ENCODE measurements at places on chromosomes 7 and 10.

DNA sequence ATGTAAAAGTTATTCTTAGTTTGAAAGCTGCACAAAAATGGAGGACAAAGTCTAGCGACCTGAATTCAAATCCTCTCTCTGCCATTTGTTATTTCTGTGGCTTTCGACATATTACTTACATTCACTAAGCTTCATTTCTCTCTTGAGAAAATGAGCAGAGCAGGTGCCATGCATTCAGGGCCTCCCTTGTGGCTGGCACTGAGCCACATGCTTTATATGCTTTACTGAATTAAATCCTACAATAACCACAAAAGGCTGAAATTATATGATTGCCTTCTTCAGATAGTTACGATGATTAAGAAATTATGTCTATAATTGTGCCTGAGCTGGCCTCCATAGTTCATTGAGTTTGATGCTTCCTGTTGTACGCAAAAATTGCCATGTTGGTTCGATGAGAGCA lies 98.7 kb downstream of the NPSR1 start:
- no peak for DNase-seq

DNA sequence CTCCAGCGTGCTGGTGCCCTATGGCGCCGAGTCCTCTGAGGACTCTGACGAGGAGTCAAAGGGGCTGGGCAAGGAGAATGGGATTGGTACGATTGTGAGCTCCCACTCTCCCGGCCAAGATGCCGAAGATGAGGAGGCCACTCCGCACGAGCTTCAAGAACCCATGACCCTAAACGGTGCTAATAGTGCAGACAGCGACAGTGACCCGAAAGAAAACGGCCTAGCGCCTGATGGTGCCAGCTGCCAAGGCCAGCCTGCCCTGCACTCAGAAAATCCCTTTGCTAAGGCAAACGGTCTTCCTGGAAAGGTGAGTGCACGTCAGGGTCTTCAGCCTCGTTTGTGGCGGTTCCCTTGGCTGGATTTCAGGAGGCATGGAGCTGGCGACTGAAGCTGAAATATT lies 118.8 kb downstream of the ANKRD61 start:
- no peak for DNase-seq

GRCh38 chr7:44305564-44306507 lies 19.6 kb downstream of the CAMK2B start:
- no peak for DNase-seq

DNA sequence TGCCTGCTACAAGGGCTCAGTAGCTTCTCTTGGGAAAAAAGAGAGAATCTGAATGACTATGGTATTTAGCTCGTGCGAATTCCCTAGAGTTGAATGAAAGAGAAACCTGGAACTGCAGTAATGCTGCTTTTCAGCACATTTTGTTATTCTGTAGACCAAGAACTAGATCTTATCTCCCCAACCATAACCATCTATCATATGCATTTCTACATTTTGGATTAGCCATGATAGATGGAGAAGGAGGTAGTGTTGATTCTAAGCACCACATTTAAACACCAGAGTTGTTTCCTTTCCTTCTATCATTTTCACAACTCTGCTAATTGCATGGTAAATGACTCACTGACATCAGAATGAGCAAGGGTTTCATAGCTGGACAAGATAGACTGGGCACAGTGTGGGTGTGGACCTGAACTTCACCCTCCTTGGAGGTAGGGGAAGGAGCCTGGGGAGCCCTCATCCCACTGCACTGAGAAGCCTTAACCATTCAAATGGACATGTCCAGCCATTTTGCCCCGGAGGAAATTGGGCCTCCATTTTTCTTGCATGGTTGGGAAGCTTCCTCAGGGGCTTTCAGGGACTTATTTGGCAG lies 55.3 kb upstream of the BMPER start:
- no peak for DNase-seq

GRCh38 chr10:79044846-79045245 lies 23.9 kb upstream of the ZMIZ1 start:
- no peak for DNase-seq

- DNase-seq, result no peak
Observed at GRCh38 chr7:70263471-70264255, 665.4 kb downstream of the AUTS2 start.

DNA sequence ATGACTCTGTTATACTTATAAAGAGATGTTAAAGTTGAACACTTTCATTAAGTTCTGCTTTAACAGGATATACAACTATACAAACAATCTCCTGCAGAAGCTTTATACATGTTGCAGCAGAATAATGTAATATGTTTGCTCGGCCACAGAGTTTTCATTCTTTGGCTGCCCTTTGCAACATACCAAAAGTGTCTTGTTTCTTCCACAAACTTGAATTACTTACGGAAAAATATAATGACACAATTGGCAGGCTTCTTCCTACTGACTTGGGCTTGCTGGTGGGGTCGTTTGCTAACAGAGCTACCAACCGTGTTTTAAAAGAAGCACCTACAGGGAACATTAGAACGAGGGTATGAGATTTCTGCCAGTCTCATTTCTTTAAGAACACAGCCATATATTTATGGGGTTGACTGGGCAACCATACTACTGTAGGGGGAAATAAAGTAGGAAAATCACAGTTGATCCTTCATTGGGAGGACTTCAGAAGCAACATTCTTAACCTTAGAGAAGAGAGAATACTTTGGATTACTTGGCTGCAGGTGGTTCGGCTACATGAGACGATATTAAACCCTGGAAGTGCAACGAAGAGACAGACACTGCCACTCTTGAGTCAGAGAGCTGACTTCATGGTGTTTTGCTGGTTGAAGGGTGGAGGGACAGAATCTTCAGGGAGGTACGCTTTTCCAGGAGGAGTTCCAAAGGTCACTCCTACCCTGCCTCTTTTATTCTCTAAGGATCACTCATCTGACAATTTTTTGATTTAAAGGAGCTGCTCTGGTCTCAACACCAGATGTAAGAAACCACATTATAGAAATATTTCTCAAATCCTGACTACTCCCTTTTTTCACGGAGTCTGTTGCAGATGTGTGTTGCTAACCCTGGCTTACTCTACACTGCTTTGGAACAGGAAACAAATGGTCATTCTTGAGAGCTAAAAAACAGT lies 123.9 kb downstream of the SEMA3C start:
- DNase-seq, result no peak

DNA sequence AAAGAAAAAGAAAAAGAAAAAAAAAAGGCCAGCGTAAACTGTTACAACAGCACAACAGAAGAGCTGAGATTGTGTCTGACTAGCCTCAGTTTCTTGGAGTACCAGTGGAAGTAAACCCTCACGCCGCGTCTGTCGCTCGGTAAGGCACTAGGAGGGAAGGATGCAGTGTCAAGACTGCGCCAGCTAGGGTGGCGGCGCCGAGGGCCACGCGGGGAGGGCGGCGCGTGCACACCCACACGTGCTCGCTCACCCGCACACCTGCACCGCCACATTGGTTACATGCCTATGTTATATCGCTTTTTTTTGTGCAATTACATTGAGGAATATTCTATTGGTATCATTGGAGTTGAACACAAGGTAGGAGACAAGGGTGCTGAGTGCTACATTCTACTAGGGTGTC lies 48.2 kb downstream of the CLEC2L start:
- DNase-seq, result no peak

- peak; percentile 4 for DNase-seq
Observed at GRCh38 chr10:107727767-107728317, 563.3 kb upstream of the SORCS1 start.

- peak; percentile 10 for DNase-seq
Observed at GRCh38 chr10:124152139-124153022, 59.0 kb upstream of the CHST15 start.

GRCh38 chr10:70328018-70328417 lies 44.2 kb upstream of the NPFFR1 start:
- DNase-seq, result no peak

- no peak for DNase-seq
Observed at GRCh38 chr7:130294314-130294713, 1.4 kb downstream of the CPA4 start.

- no peak for DNase-seq
Observed at GRCh38 chr10:58622246-58622645, 109.6 kb downstream of the BICC1 start.

DNA sequence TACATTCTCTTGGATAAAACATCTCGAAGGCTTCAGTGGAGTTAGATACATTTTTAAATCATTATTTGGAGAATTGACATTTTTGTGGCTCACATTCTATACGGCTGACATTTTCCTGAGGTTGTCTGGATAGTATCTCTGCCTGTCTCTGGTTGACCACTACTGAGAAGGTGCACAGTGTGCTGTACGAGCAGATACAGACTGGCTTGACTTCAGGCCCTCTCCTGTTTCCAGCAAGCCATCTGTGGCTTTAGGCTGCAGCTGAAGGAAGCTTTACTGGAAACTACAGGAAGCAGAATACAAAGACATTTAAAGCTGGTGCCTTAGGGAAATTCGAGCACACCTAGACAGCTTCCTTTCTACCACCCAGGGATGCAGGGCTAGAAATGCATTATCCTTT lies 39.3 kb upstream of the RSU1 start:
- DNase-seq, result no peak

DNA sequence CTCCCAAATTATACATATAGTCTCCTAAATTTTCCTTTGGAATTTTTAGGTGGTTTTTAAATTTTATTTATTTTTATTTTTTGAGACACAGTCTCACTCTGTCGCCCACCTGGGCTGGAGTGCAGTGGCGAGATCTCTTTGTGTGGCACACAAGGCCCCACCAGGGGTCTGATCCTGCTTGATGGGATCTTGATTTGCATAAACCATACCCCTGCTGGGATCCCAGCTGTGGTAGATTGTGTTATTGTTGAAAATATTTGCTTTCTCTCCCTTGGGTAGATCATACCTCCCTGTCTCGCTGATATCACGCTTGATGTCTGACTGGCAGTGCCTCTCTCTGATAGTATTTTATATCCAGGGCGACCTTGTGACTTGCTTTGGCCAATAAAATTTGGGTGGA lies 5.6 kb upstream of the MUC3A start:
- DNase-seq, result no peak

DNA sequence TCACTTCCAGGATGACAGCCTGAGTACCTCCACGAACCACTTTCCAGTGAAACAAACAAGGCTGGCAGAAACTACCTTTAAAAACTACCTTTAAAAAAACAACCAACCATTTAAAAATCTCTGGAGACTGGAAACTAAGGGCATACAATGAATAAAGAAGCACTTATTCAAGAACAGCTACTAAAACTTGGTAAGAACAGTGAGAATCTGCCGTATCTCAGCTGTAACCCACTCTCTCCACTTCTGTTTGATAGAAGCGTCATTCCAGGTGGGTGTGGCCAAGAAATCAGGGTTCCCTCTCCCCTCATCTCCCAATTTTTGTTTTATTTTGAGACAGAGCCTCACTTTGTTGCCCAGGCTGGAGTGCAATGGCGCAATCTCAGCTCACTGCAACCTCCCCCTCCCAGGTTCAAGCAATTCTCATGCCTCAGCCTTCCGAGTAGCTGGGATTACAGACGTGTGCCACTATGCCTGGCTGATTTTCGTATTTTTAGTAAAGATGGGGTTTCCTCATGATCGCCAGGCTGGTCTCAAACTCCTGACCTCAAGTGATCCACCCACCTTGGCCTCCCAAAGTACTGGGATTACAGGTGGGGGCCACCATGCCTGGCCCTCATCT lies 158.8 kb upstream of the CHST15 start:
- DNase-seq, result no peak

DNA sequence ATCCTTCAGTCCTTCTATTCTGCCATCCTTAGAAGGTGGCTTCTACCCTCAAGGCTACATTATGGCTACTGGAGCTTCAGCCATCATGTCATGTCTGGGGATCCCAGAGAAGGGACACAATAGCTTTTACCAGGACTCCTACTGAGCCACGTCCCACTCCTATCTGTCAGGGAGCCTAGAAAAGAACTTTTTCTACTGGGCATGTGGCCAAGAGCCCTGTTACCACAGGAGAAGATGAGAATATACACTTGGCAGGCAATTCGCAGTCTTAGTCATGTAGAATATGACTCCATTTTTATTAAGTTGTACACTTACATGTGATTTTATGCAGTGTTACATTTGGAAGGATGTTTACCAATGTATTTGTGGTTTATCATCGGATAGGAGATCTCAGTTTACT lies 64.6 kb upstream of the KCNMA1 start:
- DNase-seq, result peak; percentile 37

- peak; percentile 79 for DNase-seq
Observed at GRCh38 chr10:31808258-31809218, 120.1 kb downstream of the ARHGAP12 start.

DNA sequence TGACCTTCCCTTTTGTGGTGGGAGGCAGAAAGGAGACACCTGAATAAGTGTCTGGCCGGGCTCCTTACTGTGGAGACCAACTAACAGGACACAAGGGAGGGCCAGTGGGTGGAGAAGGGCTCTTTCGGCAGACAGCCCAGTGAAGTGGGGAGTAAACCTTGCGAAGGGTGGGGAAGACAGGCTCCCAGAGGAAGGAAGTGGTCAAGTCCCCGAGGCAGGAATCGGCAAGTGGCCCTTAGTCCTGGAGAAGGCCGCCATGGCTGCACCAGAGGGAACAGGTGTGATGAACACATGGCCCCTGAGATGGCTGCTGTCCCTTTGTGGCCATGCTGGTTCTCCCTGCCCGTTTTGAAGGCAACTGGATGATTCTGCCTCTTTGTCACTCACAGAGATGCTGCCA lies 187.2 kb upstream of the IGFBP3 start:
- no peak for DNase-seq

DNA sequence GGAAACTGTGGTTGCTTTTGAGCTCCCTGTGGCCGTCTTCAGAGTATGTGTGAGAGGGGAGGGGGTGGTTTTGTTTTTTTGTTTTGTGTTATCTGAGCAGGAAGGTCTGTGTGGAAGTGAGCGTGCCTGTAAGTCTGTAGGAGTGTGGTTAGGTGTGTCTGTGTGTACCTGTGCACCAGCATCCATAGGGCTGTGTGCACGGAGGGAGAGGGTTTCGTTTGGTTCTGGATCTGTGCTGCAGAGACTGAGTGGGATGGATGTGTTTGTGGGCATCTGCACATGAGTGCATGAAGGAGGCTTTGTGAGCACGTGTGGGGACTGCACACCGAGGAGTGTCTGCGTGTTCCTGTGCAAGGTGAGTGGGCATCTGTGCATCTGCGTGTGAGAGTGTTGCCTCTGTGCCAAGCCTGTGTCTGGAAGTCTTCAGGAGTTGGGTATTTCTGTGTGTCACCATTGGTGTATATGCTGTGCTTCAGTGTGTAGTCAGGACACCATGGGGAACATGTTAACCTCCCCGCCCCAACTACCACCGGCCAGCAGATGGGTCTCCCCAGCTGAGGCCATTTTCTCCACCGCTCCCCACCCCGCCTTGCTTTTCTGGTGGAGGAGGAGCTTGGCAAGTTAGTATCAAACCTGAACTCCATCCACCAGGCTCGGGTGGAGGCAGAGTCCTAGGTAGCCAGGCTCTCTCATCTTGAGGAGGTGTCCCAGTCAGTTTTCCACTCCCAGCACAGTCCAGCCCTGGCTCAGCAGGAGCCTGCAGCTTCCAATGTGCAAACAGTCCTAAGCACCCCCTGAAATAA lies 7.1 kb upstream of the TLX1 start:
- DNase-seq, result no peak
